ENCODE measurements at places on chromosomes 11 and 22. TPM values are rescaled to one million over a fixed set of nuclear protein-coding genes. Genes with fewer than 3 reads are reported as not detected.

LIF gene
- 5.1 TPM for total RNA-seq

SLC17A6 gene
- total RNA-seq: not detected

APOA4 gene
- not detected for total RNA-seq

DNA sequence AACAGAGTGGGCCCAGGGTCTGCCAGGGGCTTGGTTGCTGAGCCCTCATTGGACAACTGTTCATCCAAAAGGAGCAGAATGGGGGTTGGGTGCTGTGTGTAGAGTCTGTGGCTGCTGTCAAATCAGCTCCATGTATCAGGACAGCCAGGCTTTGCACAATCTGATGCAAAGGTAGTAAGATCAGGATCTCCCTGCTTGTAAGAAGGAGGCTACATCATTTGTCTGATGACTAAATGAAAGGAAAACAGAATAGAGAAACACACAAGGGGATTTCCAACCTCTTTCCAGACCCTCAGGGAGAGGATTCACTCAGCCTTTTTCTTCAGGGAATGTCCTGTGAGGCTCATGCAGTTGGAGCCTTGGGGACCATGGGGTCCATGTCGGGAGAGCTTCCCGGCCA lies 7.2 kb downstream of the MICAL2 start:
- no peak for DNase-seq

GRCh38 chr22:41288245-41288946 lies 2.4 kb upstream of the RANGAP1 start:
- no peak for DNase-seq

- DNase-seq: no peak
Observed at GRCh38 chr11:66115638-66116301, 45.7 kb downstream of the PACS1 start.

DNA sequence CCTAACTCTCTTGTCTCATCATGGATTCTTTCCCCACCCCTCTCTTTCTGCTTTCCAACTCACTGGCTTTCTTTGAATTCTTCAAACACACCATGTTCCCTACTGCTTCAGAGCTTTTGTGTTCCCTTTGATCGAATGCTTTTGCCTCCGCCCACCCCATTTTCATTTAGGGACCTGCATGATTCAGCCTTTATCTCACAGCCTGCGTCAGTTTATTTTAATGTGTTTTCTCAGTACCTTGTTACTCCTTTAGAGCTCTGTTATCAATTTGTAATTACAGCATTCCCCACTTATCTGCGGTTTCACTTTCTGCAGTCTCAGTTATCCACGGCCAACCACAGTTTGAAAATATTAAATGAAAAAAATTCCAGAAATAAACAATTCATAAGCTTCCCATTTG lies 451.3 kb downstream of the METTL15 start:
- DNase-seq: no peak

GRCh38 chr11:72418834-72419560 lies 15.3 kb downstream of the CLPB start:
- DNase-seq: no peak

All from lung (tissue), 17 donors.